ENCODE measurements at places on chromosomes 13 and 19. TPM values are rescaled to one million over a fixed set of nuclear protein-coding genes. Genes with fewer than 3 reads are reported as not detected.
A peak's percentile ranks its signal among the peaks of the same experiment; 100 is the strongest.

DNA sequence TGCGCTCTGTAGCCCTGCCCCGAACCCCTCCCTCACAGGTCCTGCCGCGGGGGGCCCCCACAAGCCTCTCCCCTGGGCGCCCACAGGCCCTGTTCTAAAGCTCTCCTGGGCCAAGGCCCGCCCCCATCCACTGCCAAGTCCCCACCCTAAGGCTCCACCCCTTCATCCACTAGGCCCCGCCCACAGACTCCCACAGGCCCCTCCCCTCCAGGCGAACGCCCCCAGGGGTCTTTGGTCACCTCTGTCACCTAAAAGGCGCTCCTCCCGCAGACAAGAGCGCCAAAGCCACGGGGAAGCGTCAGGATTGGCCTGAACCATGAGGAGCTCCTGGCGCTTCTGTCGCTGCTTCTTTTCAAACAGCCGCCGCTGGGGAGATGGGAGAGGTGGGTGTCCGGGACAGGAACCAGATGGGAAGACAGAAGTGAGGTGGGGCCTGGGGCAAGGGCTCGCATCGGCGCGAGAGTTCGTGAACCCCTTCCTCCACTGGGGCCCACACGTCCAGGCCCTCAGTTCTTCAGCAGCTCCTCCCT, 2.3 kb downstream of the TULP2 start:
- no peak for DNase-seq

DNA sequence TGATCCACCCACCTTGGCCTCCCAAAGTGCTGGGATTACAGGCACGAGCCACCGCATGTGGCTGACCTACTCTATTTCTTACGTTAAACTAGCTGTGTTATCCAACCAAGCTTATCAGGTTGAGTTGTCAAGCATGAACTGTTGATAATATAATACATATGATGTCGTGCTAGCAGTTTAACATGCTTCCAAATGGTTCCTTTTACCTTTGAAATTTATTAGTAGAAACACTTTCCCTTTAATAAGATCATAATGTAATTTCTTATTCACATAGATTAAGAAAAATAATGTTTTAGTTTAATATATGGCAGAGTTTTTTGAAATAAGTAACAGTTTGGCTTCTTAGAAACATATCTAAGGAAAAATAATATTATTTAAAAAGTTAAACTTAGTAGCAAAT, 34.4 kb upstream of the VWA8 start:
- no peak for DNase-seq

- no peak for DNase-seq
Measured at GRCh38 chr13:65855242-65855805, 1374.8 kb downstream of the PCDH9 start.

- DNase-seq = no peak
Measured at GRCh38 chr13:68439817-68440216, 1209.7 kb upstream of the PCDH9 start.

GRCh38 chr19:33613620-33614000, 8.1 kb upstream of the CHST8 start:
- no peak for DNase-seq

GRCh38 chr13:34340534-34340933, 522.6 kb downstream of the RFC3 start:
- DNase-seq = no peak

- no peak for DNase-seq
Measured at GRCh38 chr19:19461671-19462622, 53.4 kb downstream of the TSSK6 start.

DNA sequence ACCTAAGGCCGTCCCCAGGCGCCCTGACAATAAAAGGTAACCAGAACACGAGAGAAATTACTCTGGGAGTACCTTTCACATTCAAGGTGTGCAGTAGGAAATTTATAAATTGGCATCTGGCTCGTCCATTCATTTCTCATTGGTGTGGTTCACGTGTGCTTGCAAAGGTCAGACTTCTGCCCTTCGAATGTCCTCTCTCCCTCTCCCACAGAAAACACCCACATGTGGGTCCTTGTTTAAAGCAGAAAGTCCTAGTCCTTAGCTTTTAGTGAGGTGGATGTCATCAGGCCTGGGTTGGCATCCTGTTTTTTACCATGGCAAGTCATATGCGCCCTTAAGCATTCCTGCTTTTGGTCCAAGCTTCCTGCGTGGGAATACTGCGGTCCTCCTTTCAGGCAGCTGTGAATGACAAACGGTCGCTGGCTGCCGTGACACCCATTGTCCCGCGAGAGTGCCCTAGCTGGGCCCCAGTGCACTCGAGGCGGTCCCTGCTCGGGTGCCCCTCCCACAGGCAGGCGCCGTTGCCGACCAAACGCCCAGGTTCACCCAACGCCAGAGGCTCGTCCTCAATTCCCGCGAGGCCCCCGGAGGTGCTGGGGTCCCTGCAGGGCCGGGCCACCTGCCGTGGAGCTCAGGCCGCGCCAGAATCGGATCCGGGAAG, at the start of gene NUDT19:
NUDT19 (plus strand) TSS at position 531 of the 661 bp plus-strand sequence. CDS start 140 bp downstream, outside the sequence.
- DNase-seq = peak; percentile 73

DNA sequence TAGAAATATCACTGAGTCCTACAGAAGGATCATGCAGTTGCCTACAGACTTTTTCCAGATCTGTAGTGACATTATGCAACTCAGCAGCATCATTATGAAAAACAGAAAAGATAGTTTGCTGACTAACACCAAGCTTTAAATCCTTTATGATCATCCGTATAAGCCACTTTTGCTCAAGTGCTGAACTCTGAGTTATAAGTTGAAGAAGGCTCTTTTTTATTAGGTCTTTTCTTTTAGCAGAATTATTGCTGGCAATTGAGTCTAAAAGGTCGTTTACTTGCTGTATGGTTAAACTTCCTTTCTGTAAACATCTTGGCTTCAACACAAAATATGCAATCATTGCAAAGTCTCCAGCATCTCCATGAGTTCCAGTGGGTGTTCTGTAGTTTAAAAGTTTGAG, 4.8 kb downstream of the LIG4 start:
- no peak for DNase-seq

- DNase-seq = no peak
Measured at GRCh38 chr19:13992025-13992424, 14.1 kb downstream of the RFX1 start.

DNA sequence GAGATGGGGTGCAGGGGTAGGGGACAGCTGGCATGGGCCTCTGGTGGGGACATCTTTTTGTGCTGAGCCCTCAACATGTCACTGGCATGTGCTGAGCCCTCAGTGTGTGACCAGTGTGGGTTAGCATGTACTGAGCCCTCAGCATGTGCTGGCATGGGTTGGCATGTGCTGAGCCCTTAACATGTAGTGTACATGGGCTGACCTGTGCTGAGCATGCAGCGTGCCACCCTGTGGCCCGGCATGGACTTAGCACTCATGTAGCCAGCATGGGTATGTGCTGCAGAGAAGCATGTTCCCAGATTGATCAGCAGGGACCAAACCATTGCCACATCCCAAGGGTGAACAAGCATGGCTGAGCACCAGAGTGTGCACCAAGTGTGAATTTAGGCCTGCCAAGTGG, 11.5 kb downstream of the HIPK4 start:
- DNase-seq = no peak

DNA sequence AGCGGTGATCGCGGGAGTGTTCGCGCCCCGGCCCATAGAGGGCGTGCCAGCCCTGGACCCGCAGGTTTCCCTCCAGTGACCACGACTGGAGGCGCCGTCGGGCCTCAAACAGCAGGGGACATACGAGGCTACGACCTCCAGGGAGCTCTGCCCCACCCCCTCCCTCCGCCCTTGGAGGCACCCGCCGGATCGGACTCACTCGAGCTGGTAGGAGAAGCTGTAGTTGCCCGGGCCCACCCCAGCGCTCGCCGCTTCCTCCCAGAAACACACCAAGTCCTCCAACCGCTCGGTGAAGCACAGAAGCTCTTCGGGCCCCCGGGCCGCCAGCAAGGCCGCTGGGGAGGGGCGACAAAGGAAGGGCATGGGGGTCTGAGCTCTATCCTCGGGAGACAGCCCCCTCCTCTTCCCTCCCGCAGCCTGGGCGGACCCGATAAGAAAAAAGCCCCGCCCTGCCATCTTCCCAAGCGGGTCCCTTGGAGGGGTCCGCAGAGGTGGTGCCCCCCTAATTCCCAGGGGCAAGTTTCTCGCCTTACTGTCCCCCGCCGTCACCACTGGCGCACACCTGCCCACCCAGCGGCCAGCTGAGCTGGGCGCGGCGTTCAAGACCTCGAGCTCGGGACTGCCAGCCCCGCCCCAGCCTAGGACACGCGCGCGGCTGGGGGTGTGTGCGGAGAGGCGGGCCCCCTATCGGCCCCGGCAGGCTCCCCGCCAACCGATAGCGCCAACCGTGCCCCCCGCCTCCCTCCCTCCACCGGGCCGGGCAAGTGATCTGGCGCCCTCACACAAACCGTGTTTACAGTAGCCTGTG, 1.0 kb downstream of the EPOR start:
- no peak for DNase-seq

GRCh38 chr19:40413291-40413845, at the start of gene PRX:
PRX (minus strand) TSS chr19:40413378; CDS start chr19:40407932, 5,446 bp downstream.
- DNase-seq = no peak

GRCh38 chr13:64648293-64648692, 2581.8 kb downstream of the PCDH9 start:
- DNase-seq = no peak

GRCh38 chr19:1324806-1325567, 39.3 kb downstream of the EFNA2 start:
- DNase-seq = peak; percentile 69

GRCh38 chr19:50030225-50030624, 4.4 kb downstream of the ZNF473 start:
- no peak for DNase-seq

DNA sequence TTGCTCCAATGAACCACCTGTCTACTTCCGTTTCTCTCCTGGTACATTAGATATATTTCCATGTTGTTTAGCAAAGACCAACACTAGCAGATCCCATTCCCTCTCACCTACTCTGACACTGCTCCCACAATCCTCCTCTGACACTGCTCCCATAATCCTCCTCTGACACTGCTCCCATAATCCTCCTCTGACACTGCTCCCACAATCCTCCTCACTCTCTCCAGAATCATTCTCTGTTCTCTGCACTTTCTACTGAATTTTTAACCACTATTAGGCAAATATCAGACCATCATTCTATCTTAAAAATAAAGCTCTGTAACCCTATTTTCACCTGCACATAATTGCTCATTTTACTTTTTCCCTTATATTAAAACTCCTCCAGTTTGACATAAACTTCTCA, 578.5 kb upstream of the PCDH20 start:
- no peak for DNase-seq

- no peak for DNase-seq
Measured at GRCh38 chr19:15220833-15221232, 11.4 kb downstream of the EPHX3 start.

DNA sequence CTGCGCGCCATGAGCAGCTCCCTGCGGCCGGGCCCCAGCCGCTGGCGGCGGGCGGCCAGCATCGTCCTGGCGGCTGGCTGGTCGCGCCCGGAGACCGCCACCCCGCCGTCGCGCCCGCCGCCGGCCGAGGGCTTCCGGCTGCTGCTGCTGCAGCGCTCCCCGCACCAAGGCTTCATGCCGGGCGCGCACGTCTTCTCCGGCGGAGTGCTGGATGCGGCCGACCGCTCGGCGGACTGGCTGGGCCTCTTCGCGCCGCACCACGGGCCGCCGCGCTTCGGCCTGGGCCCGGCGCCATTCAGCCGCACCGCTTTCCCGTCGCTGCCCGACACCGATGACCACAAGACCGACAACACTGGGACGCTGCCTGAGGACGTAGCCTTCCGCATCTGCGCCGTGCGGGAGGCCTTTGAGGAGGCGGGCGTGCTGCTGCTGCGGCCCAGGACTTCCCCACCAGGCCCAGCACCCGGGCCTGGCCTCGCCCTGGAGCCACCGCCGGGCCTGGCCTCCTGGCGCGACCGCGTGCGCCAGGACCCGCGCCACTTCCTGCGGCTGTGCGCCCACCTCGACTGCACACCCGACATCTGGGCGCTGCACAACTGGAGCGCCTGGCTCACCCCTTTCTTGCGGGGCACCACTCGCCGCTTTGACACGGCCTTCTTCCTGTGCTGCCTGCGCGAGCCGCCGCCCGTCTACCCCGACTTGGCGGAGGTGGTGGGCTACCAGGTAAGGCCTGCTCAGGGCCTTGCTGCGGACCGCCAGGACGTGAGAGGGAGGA, 518 bp downstream of the NUDT19 start:
- no peak for DNase-seq

DNA sequence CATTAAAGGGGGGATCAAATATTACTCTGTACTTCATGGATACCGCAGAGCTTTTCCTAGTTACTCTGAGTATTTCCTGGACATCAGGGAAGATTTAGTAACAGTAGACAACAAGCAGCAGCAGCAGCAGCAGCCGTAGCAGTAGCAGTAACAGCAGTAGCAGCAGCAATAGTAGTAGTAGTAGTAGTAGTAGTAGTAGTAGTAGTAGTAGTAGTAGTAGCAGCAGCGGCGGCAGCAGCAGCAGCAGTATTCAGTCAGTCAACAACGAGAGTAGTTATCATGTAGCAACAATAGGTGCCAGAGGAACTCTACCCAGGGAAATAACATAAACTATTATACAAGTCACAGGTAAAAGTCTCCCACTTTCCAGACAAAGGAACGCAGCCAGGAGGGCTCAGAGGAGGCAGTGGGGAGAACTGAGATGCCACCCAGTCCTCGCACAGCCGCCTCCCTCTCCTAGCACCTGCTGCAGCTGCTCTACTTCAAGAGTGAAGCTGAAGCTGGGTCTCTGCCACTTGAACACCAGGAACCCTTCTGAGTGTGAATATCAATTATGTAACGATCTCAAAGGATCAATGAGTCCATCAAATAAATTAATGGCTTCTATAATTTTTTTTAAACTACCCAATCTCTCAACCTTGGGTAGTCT, 1.3 kb upstream of the DOCK9 start:
- no peak for DNase-seq

- no peak for DNase-seq
Measured at GRCh38 chr13:60178327-60178726, 14.6 kb upstream of the DIAPH3 start.

DNA sequence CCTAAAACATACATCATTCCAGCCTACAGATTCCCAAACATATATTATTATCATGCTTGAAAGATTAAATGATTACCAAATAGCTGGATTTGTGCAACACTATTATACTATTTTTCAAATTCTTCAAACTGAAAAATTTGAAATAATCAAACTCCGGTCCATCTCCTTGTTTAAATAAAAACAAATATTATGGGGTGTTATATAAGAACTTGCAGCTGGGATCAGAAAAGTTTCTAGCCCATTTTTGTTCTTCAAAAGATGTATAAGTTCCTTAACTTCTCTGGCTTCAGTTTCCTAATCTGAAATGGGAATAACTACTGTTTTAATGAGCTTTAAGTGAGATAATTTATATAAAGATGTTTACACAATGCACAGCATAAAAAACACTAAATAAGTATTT, 422.9 kb downstream of the PCDH9 start:
- no peak for DNase-seq

- DNase-seq = no peak
Measured at GRCh38 chr19:6264803-6265202, 15.0 kb downstream of the MLLT1 start.

- DNase-seq = no peak
Measured at GRCh38 chr19:2475018-2475701, 767 bp upstream of the GADD45B start.

Gene LILRA2
- 0.66 TPM for total RNA-seq

Gene NLRP5
- 0.98 TPM for total RNA-seq

Gene LGI4
- 5.3 TPM for total RNA-seq

Gene PSG1
- total RNA-seq = not detected

Gene ZNF439
- total RNA-seq = 5.1 TPM

Gene UQCRFS1
- total RNA-seq = 26.9 TPM

Gene KLK15
- total RNA-seq = not detected

Gene KCNK6
- 3.5 TPM for total RNA-seq

Gene DCT
- 2.2 TPM for total RNA-seq

Gene ACER1
- 0.33 TPM for total RNA-seq

Gene PTPRS
- total RNA-seq = 111 TPM

Gene LACC1
- total RNA-seq = 8.2 TPM

Gene PRX
- 2.7 TPM for total RNA-seq

Gene C19orf33
- total RNA-seq = 3.5 TPM

Gene PCID2
- 50.2 TPM for total RNA-seq

Gene C3
- total RNA-seq = 1,115 TPM

Gene FBXO17
- total RNA-seq = 28.5 TPM

Data from breast epithelium (tissue), 4 donors.